ENCODE measurements at places on chromosomes 2 and 18. TPM values are rescaled to one million over a fixed set of nuclear protein-coding genes. Genes with fewer than 3 reads are reported as not detected.

Gene RAB6C
- total RNA-seq, result not detected

Gene GALNT14
- not detected for total RNA-seq

Gene SERPINB11
- total RNA-seq, result not detected

Gene MC5R
- not detected for total RNA-seq

Gene SLC4A3
- 6.3 TPM for total RNA-seq

Gene MAP3K19
- total RNA-seq, result not detected

Gene G6PC2
- total RNA-seq, result not detected

Gene LRATD1
- 0.49 TPM for total RNA-seq

Gene ALPP
- not detected for total RNA-seq

Gene POTEJ
- not detected for total RNA-seq

Gene CD8B
- total RNA-seq, result not detected

Gene CABYR
- total RNA-seq, result 2.0 TPM

Gene SIX2
- 19.1 TPM for total RNA-seq

Gene PAX3
- total RNA-seq, result not detected

Gene CFAP65
- total RNA-seq, result not detected

Gene BOLL
- total RNA-seq, result not detected

Gene TDRD15
- not detected for total RNA-seq

Gene RAB17
- total RNA-seq, result 0.81 TPM

Gene CELF4
- not detected for total RNA-seq

Gene IL36A
- total RNA-seq, result not detected

Gene REG1B
- total RNA-seq, result not detected

Gene CYBRD1
- 165 TPM for total RNA-seq

Gene MALL
- total RNA-seq, result 7.3 TPM

Gene ANKRD30B
- not detected for total RNA-seq

Gene SCG2
- total RNA-seq, result 2.3 TPM

Gene OSR1
- 72.7 TPM for total RNA-seq

Gene RUFY4
- not detected for total RNA-seq

Gene UGT1A4
- total RNA-seq, result not detected

Gene HAT1
- total RNA-seq, result 18.8 TPM

Gene DES
- not detected for total RNA-seq

Gene CCBE1
- 30.1 TPM for total RNA-seq

Gene CPLX4
- total RNA-seq, result not detected

Gene PRSS56
- total RNA-seq, result not detected

Gene INHBB
- 4.0 TPM for total RNA-seq
